ENCODE measurements at places on chromosomes 13 and 19.

DNA sequence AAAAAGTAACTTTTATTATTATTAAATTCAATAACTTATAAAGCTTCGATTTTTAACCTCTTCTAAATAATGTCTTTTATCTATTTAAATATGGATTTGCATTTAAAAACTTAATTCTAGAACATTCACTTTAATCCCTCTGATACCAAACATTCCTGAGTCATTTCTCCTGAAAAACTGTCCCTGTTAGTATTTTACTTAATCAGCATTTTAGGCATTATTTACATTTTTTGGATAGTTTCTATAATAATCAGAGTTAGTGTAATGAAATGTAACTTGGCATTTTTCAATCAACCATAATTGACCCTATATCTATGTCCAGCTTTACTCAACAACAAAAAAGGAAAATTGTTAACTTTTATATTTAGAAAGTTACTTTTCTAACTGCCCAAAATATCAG, 428.1 kb downstream of the PCDH17 start:
- DNase-seq = no peak

- DNase-seq = no peak
Measured at GRCh38 chr19:51573331-51573730, 2.2 kb downstream of the ZNF175 start.

GRCh38 chr19:2170219-2170618, 6.5 kb downstream of the DOT1L start:
- DNase-seq = no peak

- peak; percentile 81 for DNase-seq
Measured at GRCh38 chr19:38361633-38362075, 12.7 kb upstream of the PSMD8 start.

- no peak for DNase-seq
Measured at GRCh38 chr19:48751845-48752495, 471 bp downstream of the FUT1 start.

- DNase-seq = peak; percentile 83
Measured at GRCh38 chr19:35013041-35013819, 13.1 kb downstream of the GRAMD1A start.

GRCh38 chr13:101025519-101025918, 350.9 kb upstream of the TMTC4 start:
- DNase-seq = no peak

GRCh38 chr19:28949535-28949934, 263.4 kb downstream of the UQCRFS1 start:
- DNase-seq = no peak

DNA sequence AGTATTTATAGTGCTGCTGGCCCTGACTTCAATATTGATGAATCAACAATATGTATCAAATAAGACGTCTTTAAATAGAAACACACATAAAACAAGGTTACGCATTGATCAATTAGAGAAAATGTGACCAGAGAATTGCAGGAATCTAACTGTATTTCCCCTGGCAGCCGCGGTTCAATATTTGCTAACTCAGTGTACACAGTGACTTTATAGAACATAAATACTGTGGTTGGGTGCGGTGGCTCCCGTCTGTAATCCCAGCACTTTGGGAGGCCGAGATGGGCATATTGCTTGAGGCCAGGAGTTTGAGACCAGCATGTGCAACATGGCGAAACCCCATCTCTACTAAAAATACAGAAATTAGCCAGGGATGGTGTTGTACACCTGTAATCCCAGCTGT, 22.8 kb upstream of the UPF3A start:
- DNase-seq = no peak

DNA sequence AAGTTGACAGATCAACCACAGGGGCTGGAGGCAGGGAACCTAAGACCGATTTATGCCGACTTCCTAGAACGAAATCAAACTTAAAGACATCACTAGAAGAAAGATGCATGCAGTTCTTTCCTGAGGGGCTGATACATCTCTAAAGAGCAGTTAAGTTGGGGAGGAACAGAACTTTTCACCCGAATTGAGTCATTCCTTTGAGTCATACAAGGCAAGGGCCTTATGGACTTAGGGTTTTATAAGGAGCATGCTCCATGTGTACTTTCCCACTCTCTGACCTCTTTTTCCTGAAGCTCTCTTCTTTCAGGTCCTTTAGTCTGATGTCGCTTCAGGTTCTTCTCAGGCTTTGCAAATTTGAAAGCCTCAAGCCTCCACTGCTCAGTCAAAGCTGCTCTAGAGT, 7.9 kb upstream of the FBXL3 start:
- DNase-seq = no peak

DNA sequence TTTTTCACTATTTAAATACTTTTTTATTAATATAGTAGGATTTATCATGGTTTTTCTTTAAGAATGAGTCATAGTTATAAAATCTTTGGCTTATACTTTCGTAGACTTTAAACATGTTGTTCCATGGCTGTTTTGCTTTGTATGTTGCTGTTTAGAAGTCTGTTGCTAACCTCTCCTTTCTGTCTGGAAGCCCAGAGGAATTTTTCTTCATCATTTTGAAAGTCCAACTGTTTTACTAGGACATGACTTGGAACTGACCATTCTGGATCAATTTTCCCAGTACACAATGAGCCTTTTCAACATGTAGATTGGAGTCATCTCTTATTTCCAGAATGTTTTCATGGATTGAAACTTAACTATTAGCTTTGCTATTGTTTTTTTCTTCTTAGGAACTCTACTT, 7.9 kb downstream of the CAB39L start:
- peak; percentile 92 for DNase-seq

DNA sequence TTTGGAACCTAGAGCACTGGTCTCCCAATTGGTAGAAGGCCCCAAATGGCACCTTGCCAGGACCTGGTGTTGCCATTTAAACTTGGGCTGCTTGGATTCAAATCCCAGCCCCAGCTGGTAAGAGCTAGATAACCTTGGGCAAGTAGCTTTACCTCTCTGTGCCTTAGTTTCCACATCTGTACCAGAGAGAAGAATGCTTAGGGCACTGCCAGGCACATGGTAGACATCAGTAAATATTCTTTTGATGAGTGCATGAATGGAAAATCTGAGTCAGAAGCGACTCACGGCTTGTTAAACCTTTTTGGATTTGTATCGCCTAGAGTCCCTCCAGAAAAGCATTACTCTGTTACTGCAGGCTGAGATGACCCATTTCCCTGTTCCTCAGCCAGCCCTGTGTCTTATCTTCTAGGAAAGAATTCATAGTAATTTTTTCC, 90.9 kb downstream of the SIPA1L3 start:
- DNase-seq = peak; percentile 80

GRCh38 chr13:110430391-110431336, 123.6 kb downstream of the COL4A2 start:
- DNase-seq = no peak

DNA sequence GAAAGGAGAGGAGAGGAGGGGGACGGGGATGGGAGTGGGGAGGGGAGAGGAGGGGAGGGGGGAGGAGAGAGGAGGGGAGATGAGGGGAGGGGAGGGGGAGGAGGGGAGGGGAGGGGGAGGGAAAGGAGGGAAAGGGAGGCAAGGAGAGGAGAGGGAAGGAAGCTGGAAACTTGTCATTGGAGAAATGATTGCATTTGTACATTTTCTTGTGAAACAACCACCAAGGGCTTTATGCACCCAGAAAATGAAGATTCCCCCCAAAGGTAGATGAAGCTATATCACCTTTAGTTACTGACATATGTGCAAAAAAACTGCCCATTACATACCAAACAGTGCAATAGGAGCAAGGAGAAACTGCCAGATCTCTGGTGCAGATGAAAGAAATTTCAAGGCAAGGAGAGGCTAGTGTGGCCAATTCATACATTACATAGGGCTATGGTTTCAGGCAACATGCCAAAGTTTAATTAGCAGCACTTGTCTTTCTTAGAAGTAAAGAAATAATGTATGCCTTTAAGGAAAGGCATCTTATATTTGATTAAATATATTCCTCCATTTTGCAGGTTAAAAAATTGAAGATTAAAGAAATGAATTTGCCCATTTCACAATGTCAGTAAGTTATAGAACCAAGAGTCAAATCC, 49.5 kb upstream of the STK24 start:
- DNase-seq = no peak

GRCh38 chr13:75931116-75931515, 295.0 kb downstream of the LMO7 start:
- DNase-seq = peak; percentile 46

DNA sequence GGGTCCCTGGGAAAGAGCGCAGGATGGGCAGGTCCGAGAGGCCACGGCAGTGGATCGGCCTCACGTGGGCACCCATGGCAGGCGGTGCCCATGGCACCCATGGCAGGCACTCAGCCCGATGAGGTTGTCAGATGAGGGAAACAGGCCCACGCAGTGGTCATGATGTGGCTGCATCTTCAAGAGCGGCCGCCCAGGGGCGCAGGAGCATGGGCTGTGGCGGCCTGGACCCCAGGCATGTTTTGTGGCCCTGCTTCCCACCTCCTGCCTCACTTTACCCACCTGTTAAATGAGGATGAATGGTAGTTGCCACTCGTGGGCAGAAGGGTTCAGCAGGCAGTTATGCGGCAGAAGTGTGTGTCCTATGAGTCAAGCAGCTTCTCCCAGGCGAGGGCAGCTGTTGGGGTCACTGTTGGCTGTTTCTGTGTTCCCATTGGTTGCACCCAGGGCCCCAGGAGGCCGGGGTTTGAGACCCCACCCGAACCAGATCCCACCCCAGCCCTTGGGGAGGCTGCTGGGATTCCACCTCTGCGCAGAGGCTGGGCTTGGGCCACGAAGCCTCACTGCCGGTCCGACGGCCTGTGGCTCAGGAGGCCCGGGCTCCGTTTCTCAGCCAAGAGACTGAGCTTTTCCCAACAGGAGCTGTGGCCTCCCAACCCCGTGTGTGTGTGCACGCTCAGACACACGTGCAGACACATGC, 30.0 kb downstream of the CSNK1G2 start:
- no peak for DNase-seq

DNA sequence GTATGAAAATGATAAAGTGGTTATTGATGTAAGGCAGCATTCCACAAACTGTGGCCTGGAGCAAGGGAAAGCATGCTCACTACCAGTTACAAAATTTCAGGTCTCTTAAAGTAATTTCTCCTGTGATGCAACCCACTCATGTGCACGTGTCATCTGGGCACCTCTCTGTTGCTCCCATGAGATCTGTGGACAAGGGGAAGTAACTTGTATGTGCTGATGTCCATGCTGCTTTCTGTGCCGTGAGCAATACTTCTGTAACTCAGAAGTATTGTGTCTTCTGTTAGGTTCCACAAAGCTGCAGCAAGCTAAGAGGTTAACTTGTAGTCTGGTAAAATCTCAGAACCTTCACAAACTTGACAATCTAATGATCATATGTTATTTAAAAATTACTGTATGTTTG, 930.0 kb upstream of the SLITRK6 start:
- DNase-seq = no peak

DNA sequence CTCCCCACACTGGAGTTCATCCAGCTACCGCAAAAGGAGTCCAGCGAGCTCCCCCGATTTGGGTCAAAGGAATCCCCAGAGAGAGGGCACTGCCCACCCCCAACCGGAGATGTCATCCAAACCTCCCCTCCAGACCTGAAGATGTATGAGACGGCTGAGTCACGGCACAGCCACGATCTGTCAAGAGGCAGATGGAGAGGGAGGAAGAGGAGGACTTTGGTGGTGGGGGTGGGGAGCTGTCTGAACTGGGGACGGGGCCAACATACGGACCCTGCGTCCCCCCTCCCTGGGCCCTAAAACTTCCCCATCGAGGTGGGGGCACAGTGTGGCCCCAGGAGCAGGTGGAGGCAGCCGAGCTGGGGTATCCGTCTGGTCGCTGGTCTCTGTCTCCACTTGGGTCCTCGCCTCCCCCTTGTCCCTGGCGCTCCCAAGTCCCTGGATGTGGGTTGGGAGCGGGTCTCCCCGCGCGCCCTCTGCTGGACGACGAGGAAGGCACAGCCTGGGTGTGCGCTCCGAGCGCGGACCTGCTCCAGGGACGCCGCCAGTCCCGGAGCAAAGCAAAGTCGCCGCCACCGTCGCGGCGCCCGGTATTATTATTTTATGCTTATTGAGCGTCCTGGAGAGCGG, 3.8 kb downstream of the PDE4A start:
- peak; percentile 81 for DNase-seq

DNA sequence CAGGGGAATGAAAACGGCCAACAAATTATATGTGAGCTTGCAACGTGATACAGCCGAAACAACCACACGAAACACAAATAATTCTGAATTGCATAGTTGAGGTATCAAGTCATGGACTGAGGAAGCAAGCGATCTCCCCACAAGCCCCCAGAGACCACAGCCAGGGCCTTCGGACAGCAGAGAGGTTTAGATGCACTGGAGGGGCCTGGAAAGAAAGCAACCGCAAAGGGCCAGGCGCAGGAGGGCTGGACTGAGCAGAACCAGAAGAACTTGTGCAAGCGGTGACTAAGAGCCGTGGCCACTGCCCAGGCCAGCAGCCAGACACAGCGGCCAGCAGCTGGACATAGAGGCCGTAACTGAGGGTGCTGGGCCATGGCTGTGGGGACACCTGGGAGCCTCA, 131.4 kb downstream of the TNFRSF19 start:
- peak; percentile 92 for DNase-seq

DNA sequence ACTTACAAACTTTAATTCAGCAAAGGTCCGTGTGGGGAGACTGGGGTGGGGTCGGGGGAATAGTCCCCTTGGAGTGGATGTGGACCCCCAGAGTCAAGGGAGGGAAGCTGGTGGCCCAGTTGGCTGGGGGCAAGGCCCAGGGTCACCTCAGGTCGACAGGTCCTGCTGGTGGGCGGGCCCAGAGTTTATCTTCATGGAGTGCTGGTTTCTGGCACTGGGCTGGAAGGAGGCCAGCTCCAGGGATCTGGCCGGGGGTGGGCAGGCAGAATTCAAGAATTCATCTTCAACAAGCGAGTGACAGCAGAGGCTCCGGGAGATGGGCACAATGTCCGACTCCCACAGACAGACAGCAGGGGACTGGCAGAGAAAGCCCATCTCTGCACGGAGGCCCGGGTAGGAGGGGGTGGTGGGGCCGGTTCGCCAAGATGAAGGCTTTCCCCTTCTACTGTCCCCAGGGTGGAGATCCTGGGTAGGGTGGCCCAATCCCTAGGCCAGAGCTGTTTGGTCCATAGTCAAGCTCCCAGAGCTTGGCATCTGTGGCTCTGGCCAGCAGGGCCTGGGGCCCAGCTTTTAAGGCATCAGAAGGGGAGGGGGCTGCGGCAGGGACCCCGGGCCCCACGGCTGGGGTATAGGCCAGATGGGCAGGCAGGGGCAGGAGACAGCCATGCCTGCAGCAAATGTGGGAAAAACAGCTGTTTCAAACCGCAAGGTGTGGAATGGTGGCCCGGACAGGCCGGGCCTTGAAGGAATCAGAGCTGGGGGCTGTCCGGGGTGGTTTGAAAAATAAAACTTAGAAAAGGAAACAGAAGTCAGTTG, 622 bp upstream of the FDX2 start:
- DNase-seq = no peak

Data from muscle of leg (tissue), 16 donors.